ENCODE measurements at places on chromosomes 3 and 15. TPM values are rescaled to one million over a fixed set of nuclear protein-coding genes. Genes with fewer than 3 reads are reported as not detected.

DNA sequence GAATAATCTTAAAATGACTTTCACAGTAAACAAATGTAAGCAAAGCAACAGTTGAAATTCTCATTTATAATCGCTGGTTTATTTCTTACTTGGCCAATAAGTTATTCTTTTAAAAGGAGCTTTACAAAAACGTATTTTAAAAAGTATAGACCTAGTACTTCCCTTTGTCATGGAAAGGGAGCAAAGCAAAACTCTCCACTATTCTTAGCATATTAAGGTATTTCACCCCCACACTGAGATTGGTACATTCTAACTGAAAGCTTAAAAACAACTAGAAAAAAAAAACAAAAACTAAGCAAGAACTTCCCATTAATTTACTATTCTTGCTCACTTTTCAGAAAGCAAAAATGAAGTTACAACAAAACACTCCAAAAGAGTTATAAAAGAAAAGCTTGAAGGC, 1.5 kb downstream of the ATG3 start:
- DNase-seq = no peak

TLR9 gene
- 0.44 TPM for polyA plus RNA-seq

GMNC gene
- polyA plus RNA-seq = not detected

DNA sequence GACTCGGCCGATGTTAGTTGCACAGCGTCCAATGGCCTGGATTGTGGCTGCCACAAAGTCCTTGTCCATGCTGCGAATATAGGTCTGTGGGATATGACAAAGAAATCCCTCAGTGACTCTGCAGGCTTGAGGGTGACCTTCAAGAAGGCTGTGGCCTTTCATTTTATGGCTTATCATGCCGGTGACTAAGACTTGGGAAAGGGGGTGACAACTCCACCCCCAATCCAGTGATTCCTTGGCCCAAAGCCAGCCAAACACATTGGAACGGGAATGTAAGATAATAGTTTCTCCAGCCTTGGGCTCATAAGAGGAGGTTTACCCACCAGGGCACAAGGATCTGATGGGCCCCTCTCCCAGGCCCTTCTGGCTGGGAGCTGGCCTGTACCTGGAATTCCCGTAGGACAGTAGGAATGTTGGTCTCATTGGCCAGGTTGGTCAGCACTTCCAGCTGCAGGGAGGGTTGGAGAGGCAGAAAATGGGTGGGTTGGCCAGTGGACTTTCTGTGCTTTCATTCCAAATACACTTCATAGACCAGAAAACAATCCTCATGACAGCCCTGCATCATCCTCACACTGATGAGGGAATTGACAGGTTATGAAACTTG, 30.7 kb upstream of the CPEB1 start:
- no peak for DNase-seq

CAMK1 gene
- polyA plus RNA-seq = 11.9 TPM

DNA sequence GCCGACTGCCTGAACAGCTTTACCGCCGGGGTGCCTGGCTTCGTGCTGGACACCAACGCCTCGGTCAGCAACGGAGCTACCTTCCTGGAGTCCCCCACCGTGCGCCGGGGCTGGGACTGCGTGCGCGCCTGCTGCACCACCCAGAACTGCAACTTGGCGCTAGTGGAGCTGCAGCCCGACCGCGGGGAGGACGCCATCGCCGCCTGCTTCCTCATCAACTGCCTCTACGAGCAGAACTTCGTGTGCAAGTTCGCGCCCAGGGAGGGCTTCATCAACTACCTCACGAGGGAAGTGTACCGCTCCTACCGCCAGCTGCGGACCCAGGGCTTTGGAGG, 815 bp downstream of the SPINT1 start:
- DNase-seq = no peak

DNA sequence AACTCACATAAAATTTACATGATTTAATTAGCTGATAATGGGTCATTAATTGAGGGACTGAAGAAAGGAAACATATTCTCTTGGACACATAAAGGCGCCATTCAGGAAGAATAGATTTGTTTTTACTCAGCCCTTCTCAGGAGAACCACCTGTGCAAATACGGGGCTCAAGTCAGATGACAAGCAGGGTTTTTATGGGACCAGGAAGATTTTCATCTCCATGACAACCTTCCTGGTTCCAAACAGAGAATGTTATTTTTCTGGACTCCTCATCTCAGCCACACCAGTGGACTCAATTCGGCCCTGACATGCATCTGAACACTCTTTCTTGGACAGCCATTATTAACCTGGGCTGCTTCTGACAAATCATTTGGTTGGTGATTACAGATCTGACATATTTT, 120.5 kb downstream of the PDZRN3 start:
- DNase-seq = no peak

DNA sequence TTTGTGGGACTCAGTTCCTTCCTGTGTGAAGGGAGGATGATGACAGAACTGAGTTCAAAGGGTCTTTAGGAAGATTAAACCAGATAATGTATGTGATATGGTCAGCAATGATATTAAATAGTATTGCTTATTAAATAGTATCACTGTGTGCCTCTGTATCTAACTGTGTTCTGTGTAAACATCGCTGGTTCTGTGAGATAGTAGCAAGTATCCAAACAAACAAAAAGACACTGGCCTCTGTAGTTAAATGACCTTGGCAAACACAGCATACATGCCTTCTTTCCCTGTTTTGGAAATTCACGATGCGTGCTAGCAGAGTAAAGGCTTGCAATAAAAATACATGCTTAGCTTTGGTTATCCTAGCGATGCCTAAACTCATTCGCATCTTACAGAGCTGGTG, 76.1 kb downstream of the MESD start:
- no peak for DNase-seq

KY gene
- 73.0 TPM for polyA plus RNA-seq

GRCh38 chr3:13636186-13636585, 87.3 kb downstream of the FBLN2 start:
- no peak for DNase-seq

RTP3 gene
- 0.14 TPM for polyA plus RNA-seq

GRCh38 chr3:108117241-108117775, 26.5 kb upstream of the CD47 start:
- no peak for DNase-seq

- no peak for DNase-seq
Measured at GRCh38 chr15:47870956-47871625, 153.8 kb downstream of the SEMA6D start.

- DNase-seq = no peak
Measured at GRCh38 chr3:143820466-143821221, 27.6 kb downstream of the SLC9A9 start.

DNA sequence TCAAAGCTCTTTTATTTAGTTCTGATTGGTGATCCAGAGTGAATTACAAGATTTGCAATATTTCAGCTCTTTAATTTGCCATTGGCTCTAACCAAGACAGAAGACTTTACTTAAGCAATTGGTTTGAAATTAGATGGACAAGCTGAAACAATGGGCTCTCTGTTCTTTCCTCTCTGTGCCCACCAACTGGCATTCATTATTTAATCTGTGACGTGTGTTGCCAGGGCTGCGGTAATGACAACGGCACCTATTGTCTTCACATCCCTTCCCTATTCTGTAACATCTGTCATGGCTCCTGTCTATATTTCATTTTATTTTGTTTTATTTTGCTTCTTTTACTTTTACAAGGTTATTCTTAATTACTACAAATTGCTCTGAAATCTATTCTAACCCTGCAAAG, 33.9 kb downstream of the PLD1 start:
- DNase-seq = no peak

DNA sequence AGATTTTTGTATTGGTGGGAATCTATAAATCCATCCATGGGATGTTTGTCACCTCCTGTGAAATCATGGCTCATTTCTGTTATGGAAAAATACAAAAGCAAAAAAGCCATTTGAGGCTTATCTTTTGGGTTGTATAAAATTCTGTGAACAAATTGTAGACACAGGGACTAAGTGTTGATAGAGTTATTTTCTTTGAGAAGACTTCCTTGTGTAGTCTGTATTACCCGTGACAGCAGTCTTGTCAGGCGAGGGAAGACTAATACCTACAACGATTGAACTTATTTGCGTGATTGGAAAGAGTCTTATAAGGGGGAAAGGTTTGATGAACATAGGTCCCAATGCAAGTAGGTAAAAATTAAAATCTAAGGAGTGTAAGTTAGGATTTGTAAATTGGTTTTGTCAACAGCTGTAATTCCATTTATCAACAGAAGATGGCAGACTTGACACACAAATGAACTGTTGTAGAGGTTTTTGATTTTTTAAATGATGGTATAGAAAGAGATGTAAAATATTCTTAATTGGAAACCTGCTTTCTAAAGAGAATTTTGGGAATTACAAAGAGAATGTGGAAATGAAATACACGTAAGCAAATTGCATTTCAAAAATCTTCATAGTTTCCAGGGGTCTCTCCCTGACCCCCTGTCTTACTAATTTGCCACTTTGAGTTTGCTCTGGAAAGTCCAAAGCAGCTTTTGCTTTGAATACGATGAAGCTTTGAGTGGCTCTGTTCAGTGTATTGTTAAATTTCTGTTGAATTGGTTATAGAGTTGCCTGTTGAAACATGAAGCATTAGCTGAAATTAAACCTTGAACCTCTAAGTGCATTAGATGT, 33.2 kb downstream of the SLC25A26 start:
- DNase-seq = no peak

DNA sequence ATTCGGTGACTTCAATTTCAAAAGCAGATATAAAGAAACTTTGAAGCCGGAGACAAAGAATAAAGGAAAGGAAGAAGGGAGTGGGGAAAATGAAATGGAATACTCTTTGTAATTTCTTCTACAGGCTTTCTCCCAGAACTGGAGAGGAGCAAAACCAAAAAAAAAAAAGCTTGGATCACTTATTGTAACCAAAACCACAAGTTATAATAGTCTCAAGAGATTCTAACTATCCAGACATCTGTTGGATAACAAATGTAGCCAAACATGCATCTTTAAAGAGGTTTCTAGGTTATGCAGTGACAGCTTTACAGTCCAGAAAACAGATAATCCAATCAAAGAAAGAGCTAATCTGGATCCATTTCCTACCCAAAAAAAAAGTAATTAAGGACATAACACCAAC, 36.2 kb downstream of the VGLL3 start:
- no peak for DNase-seq

GRCh38 chr3:10568549-10568948, 63.2 kb upstream of the ATP2B2 start:
- no peak for DNase-seq

GRCh38 chr3:19881036-19881435, 53.0 kb downstream of the EFHB start:
- no peak for DNase-seq

KIF9 gene
- 7.3 TPM for polyA plus RNA-seq

GRCh38 chr3:45880725-45881077, 5.6 kb upstream of the CCR9 start:
- DNase-seq = no peak

CFAP100 gene
- 0.94 TPM for polyA plus RNA-seq

GOLGA8G gene
- 0.13 TPM for polyA plus RNA-seq

GRCh38 chr3:89740080-89740880, 632.9 kb downstream of the EPHA3 start:
- DNase-seq = peak; percentile 1

DNA sequence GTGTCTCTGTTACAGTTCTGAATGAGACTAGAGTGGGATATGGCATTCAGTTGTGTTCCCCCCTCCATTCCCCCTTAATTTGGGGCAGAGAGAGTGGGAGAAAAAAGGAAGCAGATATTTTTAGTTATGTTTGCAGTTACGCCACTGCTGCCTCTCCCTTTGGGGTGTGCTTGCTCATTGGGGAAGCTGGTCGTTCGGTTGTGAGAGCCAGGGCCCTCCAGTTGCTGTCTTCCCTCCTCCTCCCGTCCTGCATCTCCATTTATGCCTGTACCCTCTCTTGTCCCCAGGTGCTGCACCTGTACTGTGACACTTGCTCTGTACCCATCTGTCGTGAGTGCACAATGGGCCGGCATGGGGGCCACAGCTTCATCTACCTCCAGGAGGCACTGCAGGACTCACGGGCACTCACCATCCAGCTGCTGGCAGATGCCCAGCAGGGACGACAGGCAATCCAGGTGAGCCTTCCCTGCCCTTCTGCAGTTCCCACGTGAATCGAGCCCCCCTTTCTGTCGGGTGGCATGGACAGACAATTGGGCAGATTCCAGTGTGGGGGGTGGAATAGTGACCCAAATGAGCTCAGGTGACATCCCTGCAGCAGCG, 55.8 kb downstream of the TRIM71 start:
- DNase-seq = no peak

GRCh38 chr3:183317886-183318865, 65.1 kb downstream of the B3GNT5 start:
- no peak for DNase-seq

GRCh38 chr3:70973558-70973957, 610.0 kb downstream of the FOXP1 start:
- DNase-seq = no peak

DNA sequence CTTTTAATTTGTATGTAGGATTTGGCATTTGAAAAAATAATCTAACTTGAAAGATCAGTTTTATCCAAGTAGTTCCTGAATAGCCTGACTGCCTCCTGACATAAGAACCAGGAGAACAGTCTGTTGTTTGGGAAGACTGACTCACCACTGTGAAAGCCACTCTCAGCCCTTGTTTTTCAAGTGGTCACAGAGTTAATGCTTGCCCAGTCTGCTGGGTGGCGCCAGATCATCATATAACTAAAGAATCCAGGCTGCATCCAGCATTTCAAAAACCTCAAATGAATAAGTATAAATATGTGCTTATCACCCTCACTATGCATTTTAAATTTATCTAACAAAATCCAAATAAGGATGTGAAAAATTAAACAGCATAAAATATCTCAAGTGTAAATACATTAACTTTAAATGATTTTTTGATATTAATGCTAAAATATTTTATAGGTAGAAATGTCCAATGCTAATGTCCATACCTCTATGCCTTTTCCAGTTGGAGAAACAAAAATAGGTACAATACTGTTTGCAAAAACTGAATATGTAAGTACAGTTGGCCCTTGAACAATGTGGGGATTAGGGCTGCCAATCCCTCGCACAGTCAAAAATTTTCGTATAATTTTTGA, 26.9 kb upstream of the ZBBX start:
- peak; percentile 29 for DNase-seq

C2CD4B gene
- 1.8 TPM for polyA plus RNA-seq

- DNase-seq = no peak
Measured at GRCh38 chr3:53180305-53181023, 19.5 kb downstream of the PRKCD start.

TMCO5A gene
- polyA plus RNA-seq = not detected

DNA sequence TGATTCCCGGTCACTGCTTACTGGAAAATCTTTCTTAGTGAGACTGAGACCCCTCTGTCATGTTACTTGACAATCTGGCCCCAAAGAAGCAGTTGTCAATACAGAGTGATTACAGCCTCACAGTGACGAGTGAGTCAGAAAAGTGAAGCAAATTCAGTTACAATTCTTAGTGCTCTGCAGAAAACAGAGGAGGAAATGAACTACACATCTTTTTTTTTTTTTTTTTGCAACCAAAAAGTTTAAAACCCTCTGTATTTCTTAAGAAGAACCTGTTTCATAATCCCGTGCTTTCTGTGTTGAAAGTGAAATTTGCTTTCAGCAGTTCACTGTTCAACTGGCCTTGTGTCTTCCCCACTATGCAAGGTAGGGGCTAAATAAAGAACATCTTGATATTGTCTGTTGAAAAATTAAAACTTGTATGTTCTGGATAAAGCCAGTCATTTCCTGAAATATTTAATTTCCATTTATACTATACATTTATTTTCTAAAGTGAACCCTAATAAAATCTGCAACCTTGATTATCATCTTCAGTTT, 1.9 kb downstream of the AQP9 start:
- DNase-seq = no peak

Data from forelimb muscle (tissue), 1 donor.